ENCODE measurements at places on chromosomes 1 and 21.
A peak's percentile ranks its signal among the peaks of the same experiment; 100 is the strongest.

- no peak for DNase-seq
These were observed 5.3 kb upstream of the MIB2 start for GRCh38 chr1:1609822-1610485.

DNA sequence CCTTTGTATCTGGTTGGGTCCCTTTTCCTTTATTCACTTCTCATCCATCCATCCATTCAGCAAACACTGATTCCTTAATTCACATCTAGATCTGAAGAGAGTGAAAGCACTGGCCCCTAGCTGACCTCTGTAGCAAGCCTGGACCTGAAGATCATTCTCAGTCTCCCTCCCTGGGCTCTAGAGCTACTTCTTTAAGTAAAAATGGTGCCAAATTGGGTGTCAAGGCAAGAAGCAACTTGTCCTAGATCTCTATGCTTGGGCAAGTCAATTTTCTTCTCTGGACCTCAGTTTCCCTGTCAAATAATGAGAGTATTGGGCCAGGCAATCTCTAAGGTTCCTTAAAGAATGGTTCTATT, 36.1 kb downstream of the PLXNA2 start:
- DNase-seq: no peak

DNA sequence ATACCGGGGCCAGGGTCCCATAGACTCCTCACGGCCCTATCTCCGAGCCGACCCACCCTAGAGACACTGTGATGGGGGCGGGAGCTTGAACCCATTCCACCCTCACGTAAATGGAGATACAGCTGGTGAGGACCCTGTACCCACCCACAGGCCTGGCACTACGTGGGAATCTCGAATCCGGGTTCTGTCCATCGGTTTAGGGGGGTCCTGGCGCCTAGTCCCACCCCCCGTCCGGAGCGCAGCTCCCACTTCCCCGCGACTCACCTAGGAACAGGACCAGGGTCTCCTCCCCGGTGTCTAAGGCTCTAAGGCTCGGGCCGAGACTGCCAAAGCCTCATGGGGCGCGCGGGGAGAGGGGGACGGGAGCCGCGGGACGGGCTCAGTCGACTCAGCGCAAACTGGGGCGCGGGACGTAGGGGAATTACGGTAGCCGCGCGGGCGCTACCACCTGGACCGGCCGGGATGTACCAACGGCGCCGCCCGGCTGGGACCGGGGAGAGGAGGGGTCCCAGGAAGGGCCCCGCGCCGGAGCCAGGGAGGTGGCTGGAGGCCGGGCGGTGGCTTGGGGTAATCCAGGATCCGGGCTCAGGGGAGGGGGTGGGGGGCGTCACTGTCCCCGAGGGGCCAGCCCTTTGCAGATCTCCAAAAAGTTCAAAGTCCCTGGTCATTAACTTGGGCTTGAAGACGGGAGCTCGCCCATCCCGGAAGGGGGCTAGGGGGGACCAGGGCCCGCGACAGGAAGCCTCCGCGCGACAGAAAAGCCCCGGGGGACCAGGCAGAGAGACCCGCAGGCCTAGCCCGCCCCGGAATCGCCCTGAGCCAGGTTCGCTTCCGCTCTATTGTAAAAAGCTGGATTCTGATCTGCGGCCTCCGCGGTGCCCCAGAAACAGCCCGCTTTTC, 1.0 kb downstream of the PLEKHG5 start:
- no peak for DNase-seq

- no peak for DNase-seq
These were observed 259.3 kb downstream of the SRGAP2C start for GRCh38 chr1:121444096-121444495.

DNA sequence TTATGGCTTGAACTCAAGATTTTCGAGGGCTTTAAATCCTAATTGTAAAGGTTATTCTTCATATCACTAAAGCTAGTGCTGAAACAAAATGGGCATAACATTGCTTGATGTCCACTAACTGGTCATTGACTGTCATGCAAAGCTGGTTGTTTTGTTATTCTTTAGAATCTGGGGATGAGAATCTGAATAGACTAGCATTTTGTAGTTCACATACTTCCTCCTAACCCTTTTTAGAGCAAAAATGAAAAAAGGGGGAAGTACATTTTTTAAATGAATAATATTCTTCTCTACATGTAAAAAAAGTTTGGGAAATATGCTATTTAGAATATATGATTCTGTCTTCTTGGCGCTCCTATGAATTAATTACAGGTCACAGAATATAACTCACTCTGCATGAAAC, 72.2 kb upstream of the HMCN1 start:
- DNase-seq: no peak

DNA sequence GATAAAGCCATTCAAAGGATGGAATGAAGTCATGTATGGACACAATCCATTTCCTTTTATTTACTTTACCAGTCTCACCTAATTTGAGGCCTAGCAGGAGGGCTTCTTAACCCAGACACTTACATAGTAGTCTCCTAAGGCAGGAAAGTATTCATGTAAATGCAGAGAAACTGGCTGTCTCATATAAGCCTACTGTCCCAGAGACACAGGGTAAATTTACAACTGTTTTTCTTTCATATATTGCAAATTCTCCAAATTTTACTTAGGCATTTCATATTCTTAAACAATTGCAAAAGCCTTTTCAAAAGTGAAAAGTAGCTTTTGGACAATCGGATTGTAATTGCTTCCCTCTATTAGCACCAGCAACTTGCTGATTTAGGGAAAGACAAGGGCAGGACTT, 29.9 kb downstream of the SPAG17 start:
- DNase-seq: no peak

GRCh38 chr1:199794105-199794863, 233.2 kb upstream of the NR5A2 start:
- no peak for DNase-seq

DNA sequence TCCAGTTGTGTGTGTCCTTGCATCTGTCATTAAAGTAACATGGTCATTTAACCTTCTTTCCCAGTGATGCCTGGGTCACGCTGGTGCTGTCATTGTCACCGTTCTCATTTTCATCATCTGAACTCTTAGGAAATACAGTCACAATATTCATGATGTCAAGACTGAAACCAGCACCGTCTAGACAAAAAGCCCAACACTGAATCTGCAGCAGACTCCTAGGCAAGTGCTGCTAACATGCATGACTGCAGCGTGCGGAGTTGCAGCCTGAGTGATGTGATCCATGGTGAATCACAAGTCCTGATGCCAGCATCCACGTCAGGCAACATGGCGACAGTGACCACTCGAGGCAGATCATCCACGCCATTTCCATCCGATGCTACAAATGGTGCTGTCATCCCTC, 37.6 kb downstream of the MRPL37 start:
- DNase-seq: no peak

DNA sequence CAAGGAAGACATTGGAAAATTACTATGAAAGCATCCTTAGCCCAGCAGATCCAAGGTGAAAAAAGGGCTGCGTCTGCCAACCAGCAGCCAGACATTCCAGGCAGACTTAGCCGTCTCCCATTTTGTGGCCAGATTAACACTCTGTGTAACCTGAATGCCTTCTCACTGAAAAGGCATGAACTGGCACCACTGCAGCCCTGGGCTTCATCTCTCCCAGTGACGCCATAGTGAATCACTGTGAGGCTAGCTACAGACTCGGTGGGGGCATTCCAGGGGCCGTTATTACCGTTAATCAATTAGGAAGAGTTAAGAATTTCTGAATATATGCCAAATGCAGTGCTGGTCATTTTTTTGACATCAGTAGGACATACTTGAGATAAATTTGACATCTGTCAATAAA, 627.4 kb downstream of the LMO4 start:
- DNase-seq: no peak

DNA sequence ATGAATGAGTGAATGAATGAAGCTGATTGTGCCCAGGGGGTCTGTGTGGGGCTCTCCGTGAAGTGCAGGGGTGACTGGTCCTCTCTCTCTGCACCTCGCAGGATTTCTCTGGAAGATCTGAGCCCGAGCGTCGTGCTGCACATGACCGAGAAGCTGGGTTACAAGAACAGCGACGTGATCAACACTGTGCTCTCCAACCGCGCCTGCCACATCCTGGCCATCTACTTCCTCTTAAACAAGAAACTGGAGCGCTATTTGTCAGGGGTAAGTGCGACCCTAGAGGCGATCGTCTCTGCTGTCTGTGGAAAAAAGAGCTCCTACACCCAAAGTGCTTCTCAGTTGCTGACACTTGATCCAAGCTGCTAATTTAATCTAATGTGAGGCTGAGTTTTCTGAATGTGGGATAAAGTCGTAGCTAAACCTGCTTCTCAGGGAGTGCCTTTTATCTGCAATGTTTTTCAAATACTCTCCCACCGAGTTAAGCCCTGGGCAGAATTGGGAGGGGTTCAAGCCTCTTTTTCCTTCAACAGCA, 101.7 kb downstream of the HUNK start:
- DNase-seq: peak; percentile 1

DNA sequence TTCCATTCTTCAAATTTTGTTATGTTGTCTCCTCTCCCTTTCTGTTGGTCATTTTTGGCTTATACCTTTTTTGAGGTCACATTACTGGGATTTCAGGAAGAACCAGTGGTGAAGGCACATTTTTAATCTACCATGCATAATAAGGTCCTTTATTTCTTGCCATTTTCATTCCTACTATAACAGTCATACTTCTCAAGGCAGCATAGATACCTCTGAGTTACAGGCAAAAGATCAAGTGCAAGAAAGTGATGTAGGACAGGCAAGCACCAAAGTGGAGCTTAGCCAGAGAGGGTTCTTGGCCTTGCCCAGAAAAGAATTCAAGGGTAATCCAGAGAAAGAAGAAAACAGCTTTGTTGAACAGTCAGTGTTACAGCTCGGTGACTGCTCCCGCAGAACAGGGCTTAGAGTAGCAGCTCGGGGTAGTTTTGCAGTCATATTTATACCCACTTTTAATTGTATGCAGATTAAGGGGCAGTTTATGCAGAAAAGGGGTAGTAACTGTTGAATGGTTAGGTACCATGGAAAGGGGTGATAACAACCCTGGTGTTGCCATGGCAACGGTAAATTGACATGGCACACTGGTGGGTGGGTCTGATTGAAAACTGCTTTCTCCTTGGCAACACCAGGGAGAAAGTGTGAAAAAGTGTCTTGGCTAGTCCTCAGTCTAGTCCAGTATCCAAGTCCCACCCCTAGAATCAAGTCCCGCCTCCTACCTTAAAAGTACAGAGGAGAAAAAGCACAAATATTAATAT, 39.6 kb upstream of the DOCK7 start:
- no peak for DNase-seq

DNA sequence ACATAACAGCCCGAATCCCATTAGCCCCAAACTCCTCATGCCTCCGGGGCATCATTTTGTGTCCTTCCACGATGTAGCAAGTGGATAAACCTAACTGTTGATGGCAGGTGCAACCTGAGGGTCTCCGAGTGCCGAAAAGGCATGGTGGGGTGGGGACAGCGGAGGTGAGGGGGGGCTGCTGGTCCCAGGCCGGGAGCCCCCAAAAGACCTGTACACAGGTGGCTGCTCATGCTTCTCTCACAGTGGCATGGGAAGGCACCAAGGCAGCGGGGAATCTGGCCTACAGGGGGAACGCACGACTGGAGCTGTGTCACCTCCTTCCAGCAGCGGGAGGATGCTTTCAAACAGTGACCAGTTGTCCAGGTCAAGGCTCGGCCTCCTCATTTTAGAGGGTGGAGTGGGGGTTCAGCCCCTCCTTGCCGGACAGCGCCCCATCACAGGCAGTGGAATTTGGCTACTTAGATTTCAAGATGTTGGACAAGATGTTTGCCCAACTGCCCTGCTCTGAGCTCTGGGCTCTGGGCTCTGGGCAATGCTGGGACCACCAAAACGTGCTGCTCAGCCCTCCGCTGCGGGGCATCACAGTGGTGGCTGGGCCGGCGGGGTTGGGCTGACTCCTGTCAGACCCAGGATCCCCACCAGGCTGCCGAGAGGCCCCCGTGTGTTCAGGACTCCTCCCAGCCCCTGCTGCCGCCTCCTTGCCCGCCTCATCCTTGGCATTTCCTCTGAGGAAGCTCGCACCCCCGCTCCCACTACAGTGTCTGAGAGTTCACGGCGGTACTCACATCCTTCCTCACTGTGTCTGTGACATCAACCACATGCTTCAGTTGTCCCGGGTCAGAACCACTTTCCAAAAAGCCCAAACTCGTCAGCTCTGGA, 7.6 kb downstream of the DNMT3L start:
- no peak for DNase-seq

GRCh38 chr1:37605806-37606474, 10.2 kb upstream of the GNL2 start:
- no peak for DNase-seq

GRCh38 chr1:1259119-1259488, 12.6 kb upstream of the C1QTNF12 start:
- no peak for DNase-seq

DNA sequence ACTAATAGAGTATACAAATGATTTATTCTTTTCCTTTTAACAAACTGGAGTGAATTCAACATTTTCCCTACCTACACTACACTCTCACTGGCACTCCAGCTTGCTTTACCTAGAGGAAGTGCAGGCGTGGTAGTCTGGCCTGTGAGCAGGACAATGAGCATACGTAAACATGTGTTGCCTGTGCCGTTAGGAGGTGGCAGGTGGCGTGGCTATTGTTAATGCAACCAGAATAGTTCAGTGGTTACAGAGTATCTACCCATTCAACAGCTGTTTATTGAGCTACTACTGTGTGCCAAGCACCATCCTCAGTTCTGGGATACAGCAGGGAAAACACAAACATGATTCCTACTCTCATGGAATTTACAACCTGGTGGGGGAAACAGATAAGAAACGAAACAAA, 299.7 kb upstream of the KAZN start:
- no peak for DNase-seq

DNA sequence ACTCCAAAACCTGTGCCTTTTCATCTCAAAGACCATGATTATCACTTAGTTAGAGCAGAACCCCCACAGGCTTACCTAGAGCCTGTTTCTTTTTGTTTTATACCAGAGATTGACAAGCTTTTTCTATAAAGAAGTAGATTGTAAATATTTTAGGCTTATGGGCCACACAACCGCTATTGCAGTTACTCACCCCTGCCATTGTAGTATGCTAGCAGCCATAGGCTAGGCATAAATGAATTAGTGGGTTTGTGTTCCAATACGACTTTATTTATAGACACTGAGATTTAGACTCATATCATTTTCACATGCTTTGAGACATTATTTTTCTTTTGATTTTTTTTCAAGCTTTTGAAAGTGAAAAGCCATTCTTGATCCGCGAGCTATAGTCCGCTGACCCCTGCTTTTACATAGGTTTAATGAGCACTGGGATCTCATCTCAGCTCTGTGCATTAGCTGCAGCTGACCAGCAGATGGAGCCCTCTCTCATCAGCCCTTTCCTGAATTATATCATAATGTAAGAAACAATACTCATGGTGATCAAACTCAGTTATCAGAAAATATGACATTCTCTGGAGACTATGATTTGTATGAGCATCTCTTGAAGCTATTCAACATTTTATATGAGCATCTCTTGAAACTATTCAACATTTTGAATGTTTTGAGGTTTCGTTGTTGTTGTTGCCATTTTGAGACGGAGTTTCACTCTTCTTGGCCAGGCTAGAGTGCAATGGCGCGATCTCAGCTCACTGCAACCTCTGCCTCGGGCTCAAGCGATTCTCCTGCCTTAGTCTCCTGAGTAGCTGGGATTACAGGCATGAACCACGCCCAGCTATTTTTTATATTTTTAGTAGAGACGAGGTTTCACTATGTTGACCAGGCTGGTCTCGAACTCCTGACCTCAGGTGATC, 111.9 kb upstream of the L1TD1 start:
- no peak for DNase-seq

GRCh38 chr1:43779266-43779665, 71.9 kb downstream of the ST3GAL3 start:
- no peak for DNase-seq

GRCh38 chr1:203706444-203706843, 58.5 kb upstream of the LAX1 start:
- no peak for DNase-seq

- no peak for DNase-seq
These were observed 4.1 kb downstream of the RWDD3 start for GRCh38 chr1:95237981-95238703.
